ENCODE measurements at places on chromosomes 2 and 18. TPM values are rescaled to one million over a fixed set of nuclear protein-coding genes. Genes with fewer than 3 reads are reported as not detected.

GRCh38 chr2:171617981-171618380 lies 69.3 kb upstream of the DYNC1I2 start:
- H3K27me3 ChIP-seq = no peaks in the 10 kb centered on the region
- H3K36me3 ChIP-seq = no peaks in the 10 kb centered on the region
- H3K27ac ChIP-seq = no peak overlapping the region
- no peak overlapping the region for H3K4me3 ChIP-seq

GRCh38 chr2:158598862-158599517 lies 142.2 kb downstream of the PKP4 start:
- no peak overlapping the region for H3K4me3 ChIP-seq
- no peaks in the 10 kb centered on the region for H3K4me1 ChIP-seq
- no peaks in the 10 kb centered on the region for H3K36me3 ChIP-seq
- no peak overlapping the region for H3K27ac ChIP-seq

DNA sequence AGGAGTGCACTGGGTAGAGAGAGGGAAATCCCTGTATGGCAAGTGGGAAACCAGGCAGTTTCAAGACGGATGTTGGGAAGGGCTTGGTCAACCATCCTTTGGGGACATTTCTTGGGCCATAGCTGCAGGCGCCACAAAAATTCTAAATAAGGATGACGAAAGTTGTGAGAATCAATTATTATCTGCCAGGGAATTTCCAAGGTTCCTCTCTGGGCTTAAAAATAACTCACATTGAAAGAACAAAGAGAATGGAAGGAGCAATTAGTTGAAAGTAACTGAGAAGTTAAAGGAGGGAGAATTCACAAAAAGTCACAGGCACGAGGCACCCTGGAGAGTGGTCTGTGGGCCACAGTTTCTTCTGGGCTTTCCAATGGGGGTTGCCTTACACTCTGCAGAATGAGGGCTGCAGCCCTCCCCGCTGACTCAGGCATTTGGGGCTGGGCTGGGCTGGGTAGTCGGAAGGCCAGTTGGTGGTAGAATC lies 195.7 kb downstream of the SMAD7 start:
- no peaks in the 10 kb centered on the region for H3K27me3 ChIP-seq
- no peak for DNase-seq
- H3K36me3 ChIP-seq = no peaks in the 10 kb centered on the region

- no peaks in the 10 kb centered on the region for H3K27me3 ChIP-seq
- no peaks in the 10 kb centered on the region for H3K4me1 ChIP-seq
- DNase-seq = no peak
- no peak overlapping the region for H3K4me3 ChIP-seq
- no peak overlapping the region for H3K27ac ChIP-seq
Measured at GRCh38 chr2:10992023-10992791, 80.5 kb downstream of the KCNF1 start.

- H3K27ac ChIP-seq = no peak overlapping the region
- H3K4me3 ChIP-seq = no peak overlapping the region
- no peaks in the 10 kb centered on the region for H3K4me1 ChIP-seq
- DNase-seq = no peak
Measured at GRCh38 chr2:107063228-107063627, 177.3 kb upstream of the ST6GAL2 start.

DNA sequence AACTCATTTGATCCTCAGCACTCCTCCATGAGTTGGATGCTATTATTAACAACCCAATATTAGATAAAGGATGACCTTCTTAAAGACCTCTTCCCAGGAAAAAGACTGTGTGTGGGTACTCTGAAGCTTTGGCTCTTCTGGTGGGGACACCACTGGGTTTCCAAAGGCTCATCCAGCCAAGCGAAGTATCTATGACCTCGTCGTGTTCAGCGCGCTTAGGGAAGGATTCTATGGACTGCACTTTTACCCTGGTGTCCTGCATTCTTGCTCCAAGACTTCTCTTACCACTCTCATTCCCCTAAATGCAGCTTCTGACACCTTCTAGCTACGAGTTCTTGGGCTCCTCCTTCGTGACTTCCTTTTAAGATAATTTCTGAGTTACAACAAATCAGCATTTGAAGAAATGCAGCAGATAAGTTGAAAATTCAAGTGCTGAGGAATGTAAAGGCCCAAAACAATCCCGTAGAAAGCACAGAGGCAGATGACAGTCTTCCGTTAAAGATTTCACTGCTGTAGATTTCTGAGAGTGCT lies 673 bp upstream of the HNMT start:
- no peak overlapping the region for H3K27ac ChIP-seq
- H3K27me3 ChIP-seq = no peaks in the 10 kb centered on the region
- H3K36me3 ChIP-seq = no peaks in the 10 kb centered on the region
- no peak overlapping the region for H3K4me3 ChIP-seq
- no peak for DNase-seq

- H3K27me3 ChIP-seq = no peaks in the 10 kb centered on the region
- H3K4me3 ChIP-seq = no peak overlapping the region
- DNase-seq = no peak
- H3K36me3 ChIP-seq = no peaks in the 10 kb centered on the region
Measured at GRCh38 chr18:23943104-23943503, 71.5 kb upstream of the TTC39C start.

GRCh38 chr18:48834413-48835031 lies 116.2 kb downstream of the SMAD7 start:
- no peak overlapping the region for H3K4me3 ChIP-seq
- no peaks in the 10 kb centered on the region for H3K27me3 ChIP-seq
- no peak for DNase-seq

DNA sequence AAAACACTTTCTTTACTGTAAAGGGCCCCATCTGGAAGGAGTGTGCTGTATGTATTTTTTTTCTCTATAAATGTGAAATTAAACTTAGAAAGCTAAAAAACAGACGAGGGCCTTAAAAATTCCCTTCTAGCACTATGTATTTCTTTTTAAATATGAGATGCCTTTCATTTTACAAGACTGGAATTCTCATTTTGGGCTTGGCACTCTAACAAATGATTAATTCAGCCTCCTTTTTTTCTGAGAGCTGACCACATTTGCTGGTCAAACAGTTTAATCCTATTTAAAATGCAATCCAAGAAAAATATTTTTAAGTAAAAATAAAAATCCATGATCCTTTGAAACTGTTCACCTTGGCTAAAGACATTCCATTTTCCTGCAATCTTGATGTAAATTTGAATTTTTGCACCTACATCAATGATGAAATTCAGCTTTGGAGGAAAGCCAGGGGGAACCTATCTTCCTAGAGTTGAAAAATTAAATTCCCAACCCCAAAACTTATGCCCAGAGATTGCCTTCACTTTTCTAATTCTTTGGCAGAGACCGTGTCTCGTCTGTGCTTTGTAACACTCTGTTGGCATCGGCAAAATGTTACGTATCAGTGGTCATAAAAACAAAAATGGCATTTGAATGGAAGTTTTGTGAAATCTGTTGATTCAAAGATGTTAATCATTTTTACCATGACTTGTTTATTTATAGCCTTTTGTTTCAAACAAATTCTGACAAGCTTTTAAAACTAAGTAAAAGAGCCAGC lies 284.5 kb downstream of the ZNF521 start:
- DNase-seq = no peak
- no peak overlapping the region for H3K27ac ChIP-seq
- no peaks in the 10 kb centered on the region for H3K36me3 ChIP-seq
- H3K27me3 ChIP-seq = no peaks in the 10 kb centered on the region

DNA sequence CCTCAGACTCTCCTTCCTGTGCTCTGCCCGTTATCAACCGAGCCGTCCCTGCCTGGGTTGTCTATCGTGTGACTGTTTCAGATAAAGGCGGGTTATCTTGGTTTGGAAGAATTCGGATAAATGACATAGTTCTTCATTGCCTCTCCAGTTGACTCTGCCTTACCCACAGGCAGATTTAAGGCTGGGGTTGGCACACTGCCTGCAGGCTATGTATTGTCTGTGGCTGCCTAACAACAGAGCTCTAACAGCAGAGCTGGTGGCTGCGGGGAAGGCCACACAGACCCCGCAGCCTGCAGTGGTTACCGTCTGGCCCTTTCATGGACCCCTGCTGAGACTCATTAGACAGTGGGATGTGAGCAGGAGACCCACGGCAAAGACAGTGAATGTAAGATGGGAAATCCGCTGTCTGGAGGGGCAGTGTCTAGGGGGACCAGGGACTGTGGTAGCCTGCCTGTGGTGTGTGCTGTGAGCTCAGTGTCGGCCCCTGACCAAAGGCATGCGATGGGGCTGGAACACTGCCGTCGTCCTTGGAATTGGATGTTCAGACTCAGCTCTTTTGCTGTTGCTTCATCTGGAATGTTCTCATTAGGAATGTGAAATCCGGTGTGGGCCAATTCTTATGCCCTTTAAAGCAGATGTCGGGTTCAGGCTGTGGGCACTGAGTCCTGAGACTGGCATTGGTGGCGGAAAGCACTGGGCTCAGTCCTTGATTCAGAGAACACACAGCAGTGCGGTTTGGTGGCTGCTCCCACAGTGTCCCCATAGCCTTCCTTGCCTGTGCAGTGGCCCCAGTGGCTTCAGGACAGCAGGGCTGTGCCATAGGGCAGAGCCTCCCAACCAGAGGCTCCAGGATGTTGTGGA lies 44.5 kb downstream of the SH3RF3 start:
- H3K27ac ChIP-seq = no peak overlapping the region
- no peaks in the 10 kb centered on the region for H3K36me3 ChIP-seq
- no peak for DNase-seq
- H3K4me1 ChIP-seq = peaks cover 6% of the 10 kb centered on the region

- no peaks in the 10 kb centered on the region for H3K4me1 ChIP-seq
- no peak overlapping the region for H3K4me3 ChIP-seq
- H3K27me3 ChIP-seq = no peaks in the 10 kb centered on the region
- no peak overlapping the region for H3K27ac ChIP-seq
- no peaks in the 10 kb centered on the region for H3K36me3 ChIP-seq
Measured at GRCh38 chr2:59899692-59900091, 653.8 kb downstream of the BCL11A start.

DNA sequence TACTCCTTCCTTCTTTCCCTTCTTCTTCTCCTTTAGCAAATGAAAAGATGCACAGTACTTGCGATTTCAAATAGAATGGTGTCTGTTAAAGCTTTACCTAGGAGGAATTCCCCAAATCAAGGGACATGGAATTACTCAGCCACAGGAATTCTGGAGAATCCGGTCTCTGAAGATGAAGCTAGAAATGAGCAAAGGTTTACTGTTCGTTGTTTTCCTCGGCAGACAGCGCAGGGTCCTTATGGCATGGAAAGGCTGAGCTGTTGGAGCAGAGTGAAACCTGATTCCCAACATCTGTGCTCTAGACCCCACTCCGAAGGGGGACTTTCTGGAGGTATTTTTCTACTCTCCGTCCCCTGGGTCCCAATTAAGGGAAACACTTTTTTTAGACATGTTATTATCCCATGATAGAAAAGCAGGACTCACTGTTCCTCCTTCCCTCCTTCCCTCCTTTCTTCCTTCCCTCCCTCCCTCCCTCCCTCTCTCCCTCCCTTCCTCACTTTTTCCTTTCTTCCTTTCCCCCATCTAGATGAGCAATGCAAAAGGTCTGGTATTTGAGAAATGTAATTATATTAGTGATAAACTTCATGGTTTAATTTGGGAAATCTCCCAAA lies 47.1 kb downstream of the CDCA7 start:
- H3K4me3 ChIP-seq = no peak overlapping the region
- no peak overlapping the region for H3K27ac ChIP-seq
- DNase-seq = no peak
- H3K4me1 ChIP-seq = peaks cover 9% of the 10 kb centered on the region

- no peaks in the 10 kb centered on the region for H3K36me3 ChIP-seq
- DNase-seq = no peak
- no peaks in the 10 kb centered on the region for H3K27me3 ChIP-seq
- no peak overlapping the region for H3K4me3 ChIP-seq
- H3K4me1 ChIP-seq = no peaks in the 10 kb centered on the region
Measured at GRCh38 chr18:24837066-24837465, 376.6 kb downstream of the HRH4 start.

- H3K36me3 ChIP-seq = no peaks in the 10 kb centered on the region
- no peak overlapping the region for H3K27ac ChIP-seq
- no peak for DNase-seq
- H3K4me1 ChIP-seq = no peaks in the 10 kb centered on the region
Measured at GRCh38 chr2:75833386-75833785, 122.7 kb upstream of the GCFC2 start.

- H3K36me3 ChIP-seq = no peaks in the 10 kb centered on the region
- H3K4me1 ChIP-seq = no peaks in the 10 kb centered on the region
- no peak overlapping the region for H3K27ac ChIP-seq
- no peaks in the 10 kb centered on the region for H3K27me3 ChIP-seq
- H3K4me3 ChIP-seq = no peak overlapping the region
Measured at GRCh38 chr18:48190994-48191393, 218.2 kb downstream of the ZBTB7C start.

GRCh38 chr18:33330711-33331110 lies 109.8 kb downstream of the CCDC178 start:
- no peak overlapping the region for H3K27ac ChIP-seq
- DNase-seq = no peak
- H3K27me3 ChIP-seq = no peaks in the 10 kb centered on the region
- H3K4me1 ChIP-seq = no peaks in the 10 kb centered on the region

GRCh38 chr2:233446121-233446520 lies 91.8 kb downstream of the DGKD start:
- peaks cover 28% of the 10 kb centered on the region for H3K4me1 ChIP-seq
- DNase-seq = no peak
- no peaks in the 10 kb centered on the region for H3K27me3 ChIP-seq
- no peak overlapping the region for H3K27ac ChIP-seq
- H3K4me3 ChIP-seq = no peak overlapping the region

GRCh38 chr2:164620457-164620856 lies 825 bp downstream of the GRB14 start:
- H3K27ac ChIP-seq = no peak overlapping the region
- no peak overlapping the region for H3K4me3 ChIP-seq
- peaks cover 47% of the 10 kb centered on the region for H3K27me3 ChIP-seq
- DNase-seq = no peak
- H3K36me3 ChIP-seq = no peaks in the 10 kb centered on the region

DNA sequence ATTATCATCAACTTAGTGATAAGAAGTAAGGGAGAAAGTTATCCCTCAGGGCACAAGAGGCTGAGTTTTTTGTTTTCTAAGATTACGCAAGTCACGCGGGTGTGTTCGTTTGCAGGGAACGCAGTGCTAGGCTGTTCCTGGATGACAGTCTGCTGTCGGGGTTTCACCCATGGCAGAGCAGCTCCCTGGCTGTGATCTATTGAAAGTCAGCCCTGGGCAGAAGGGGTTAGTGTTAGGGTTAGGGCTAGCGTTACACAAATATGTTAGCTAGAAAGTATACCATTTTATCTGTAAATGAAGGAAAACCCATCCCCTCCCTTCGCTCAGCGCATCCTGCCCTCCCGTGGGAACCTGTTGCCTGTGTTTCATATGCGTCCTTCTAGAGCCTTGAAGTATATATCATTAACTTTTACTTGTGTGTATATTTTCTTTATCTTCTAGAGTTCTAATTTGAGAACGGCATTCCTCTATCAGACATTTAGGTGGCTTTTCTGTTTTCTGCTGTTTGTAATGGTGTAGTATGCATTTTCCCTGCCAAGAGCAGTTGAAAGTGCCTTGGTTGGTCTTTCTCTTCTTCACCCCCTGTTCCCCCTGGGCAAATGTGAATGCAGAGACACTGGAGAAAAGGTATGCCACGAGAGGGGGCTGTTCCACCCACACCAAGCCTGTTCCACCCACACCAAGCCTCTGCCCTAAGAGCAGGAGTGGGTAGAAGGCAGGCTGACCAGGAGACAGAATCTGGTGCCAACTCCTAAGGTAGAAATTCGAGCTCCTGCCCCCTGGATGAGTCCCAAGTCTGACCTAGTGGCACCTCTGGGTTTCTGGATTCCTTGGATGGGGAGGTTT lies 47.0 kb downstream of the ARMC9 start:
- H3K36me3 ChIP-seq = no peaks in the 10 kb centered on the region
- no peak overlapping the region for H3K4me3 ChIP-seq
- H3K27ac ChIP-seq = no peak overlapping the region

Gene LIMS3
- total RNA-seq = 0.94 TPM

Gene SLC16A14
- 3.5 TPM for total RNA-seq

Gene C2orf81
- total RNA-seq = 0.66 TPM

Gene C2orf72
- total RNA-seq = 0.05 TPM
